Tongue (tissue), 3 donors: ENCODE measurements at places on chromosomes 3 and 15. TPM values are rescaled to one million over a fixed set of nuclear protein-coding genes. Genes with fewer than 3 reads are reported as not detected.

The GNAT1 gene
- total RNA-seq, result not detected

The GPR149 gene
- 0.41 TPM for total RNA-seq

The ZNF80 gene
- total RNA-seq, result not detected

The CACNA1D gene
- 10.1 TPM for total RNA-seq

The GABRR3 gene
- not detected for total RNA-seq

The CSTA gene
- 17.0 TPM for total RNA-seq

The SPINT1 gene
- 49.2 TPM for total RNA-seq

The SELENOS gene
- 58.3 TPM for total RNA-seq

The UPK1B gene
- 9.4 TPM for total RNA-seq

The FRMD4B gene
- 44.4 TPM for total RNA-seq

The SEMA6D gene
- 34.9 TPM for total RNA-seq

The FETUB gene
- not detected for total RNA-seq

The SCAANT1 gene
- total RNA-seq, result not detected

The CYP1A1 gene
- 0.51 TPM for total RNA-seq

The ZNF501 gene
- 10.6 TPM for total RNA-seq

The REC114 gene
- total RNA-seq, result not detected

The DZIP1L gene
- total RNA-seq, result 24.7 TPM

The NRROS gene
- 3.9 TPM for total RNA-seq

The SAMMSON gene
- total RNA-seq, result 0.41 TPM

The CPLX3 gene
- not detected for total RNA-seq

The C2CD4A gene
- total RNA-seq, result not detected

The PLSCR5 gene
- total RNA-seq, result not detected

The GREM1 gene
- 1.6 TPM for total RNA-seq

The LINGO1 gene
- 2.9 TPM for total RNA-seq

The SGO1 gene
- 3.8 TPM for total RNA-seq

The ADCY5 gene
- 11.1 TPM for total RNA-seq

The CACNA2D2 gene
- total RNA-seq, result 4.3 TPM

The SAMD7 gene
- not detected for total RNA-seq

The LMOD3 gene
- total RNA-seq, result 122 TPM

The CDHR4 gene
- not detected for total RNA-seq

The SELENOT gene
- 43.9 TPM for total RNA-seq

The DIS3L gene
- 42.0 TPM for total RNA-seq

The IGF2BP2 gene
- total RNA-seq, result 41.4 TPM

The KBTBD13 gene
- total RNA-seq, result 2.6 TPM

The SCN5A gene
- total RNA-seq, result 6.1 TPM

The SPINK8 gene
- not detected for total RNA-seq

The PP2D1 gene
- not detected for total RNA-seq

The IL5RA gene
- 0.31 TPM for total RNA-seq

The ALPK3 gene
- total RNA-seq, result 64.6 TPM

The KLHL6 gene
- total RNA-seq, result 4.2 TPM

The TMEM158 gene
- 2.4 TPM for total RNA-seq

The LDHAL6B gene
- total RNA-seq, result not detected

The MINDY2 gene
- total RNA-seq, result 23.9 TPM

The ACKR4 gene
- total RNA-seq, result 6.6 TPM

The UCN2 gene
- 2.4 TPM for total RNA-seq

The ROBO1 gene
- 79.3 TPM for total RNA-seq

The TRH gene
- 0.62 TPM for total RNA-seq

The POMGNT2 gene
- total RNA-seq, result 15.6 TPM

The RAF1 gene
- 156 TPM for total RNA-seq

The SAXO2 gene
- total RNA-seq, result 1.8 TPM

The CTXN2 gene
- total RNA-seq, result not detected

The ADAMTS17 gene
- 12.4 TPM for total RNA-seq

The AMOTL2 gene
- total RNA-seq, result 77.2 TPM

The GLDN gene
- total RNA-seq, result 3.0 TPM

The GXYLT2 gene
- 47.7 TPM for total RNA-seq

The SERINC4 gene
- total RNA-seq, result 0.10 TPM
